ENCODE measurements at places on chromosomes 4 and X. TPM values are rescaled to one million over a fixed set of nuclear protein-coding genes. Genes with fewer than 3 reads are reported as not detected.

Gene TMPRSS11B
- not detected for total RNA-seq

DNA sequence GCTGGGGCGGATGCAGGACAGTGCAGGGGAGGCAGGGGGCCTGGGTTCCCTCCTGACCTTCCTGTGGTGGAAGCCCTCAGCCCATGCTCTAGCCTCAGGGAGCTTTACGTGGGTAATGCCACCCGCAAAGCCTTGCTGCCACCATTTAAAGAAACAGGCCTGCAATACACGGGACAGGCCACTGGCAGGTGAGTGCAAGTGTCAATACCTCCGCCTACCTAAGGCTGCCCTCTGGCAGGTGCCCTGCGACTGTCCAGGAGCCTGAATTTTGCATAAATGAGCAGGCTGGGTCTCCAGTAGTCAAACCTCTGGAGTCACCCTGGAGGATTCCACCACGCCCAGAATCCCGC lies 5.9 kb downstream of the CRMP1 start:
- peaks cover 61% of the 10 kb centered on the region for H3K27me3 ChIP-seq
- no peak overlapping the region for H3K4me3 ChIP-seq
- peaks cover 4% of the 10 kb centered on the region for H3K4me1 ChIP-seq
- DNase-seq, result no peak

Gene ADH4
- not detected for total RNA-seq

DNA sequence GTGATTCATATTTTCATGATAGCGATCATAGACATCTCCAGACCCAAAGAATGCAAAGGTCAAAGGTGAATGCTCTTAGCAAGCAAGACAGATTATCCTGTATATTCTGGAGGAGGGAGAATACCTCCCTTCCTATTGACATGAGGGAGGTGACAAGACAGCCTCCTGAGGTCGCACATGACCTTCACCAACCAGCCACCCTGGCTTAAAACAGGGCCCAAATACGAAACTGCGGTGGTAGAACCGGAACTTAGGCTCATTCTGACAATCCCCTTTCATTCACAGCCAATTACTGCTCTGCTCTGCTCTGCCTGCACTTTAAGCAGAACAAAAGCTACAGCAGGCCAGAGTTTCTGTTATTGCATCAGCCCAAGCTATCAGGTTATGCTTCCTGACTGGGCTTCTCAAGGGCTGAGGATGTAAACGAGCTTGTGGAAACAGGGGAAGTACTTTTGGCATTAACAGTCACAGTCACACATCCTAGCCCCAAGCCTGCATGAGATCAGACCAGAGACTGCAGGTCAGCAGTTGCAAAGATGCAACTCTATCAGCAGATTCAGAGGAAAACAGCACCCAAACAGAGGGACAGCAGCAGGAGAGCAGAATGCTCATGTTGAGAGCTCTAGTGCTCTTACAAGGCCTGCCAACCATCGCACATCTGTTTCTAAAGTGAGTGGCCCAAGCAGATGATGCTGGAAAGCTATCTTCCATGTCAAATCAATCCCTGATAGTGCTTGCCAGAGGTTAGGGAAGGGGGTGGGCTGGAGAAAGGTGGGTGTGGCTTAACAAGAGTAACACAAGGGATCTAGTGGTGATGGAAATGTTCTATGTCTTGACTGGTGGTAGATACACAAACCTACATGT lies 51.3 kb upstream of the MAP3K15 start:
- peaks cover 35% of the 10 kb centered on the region for H3K36me3 ChIP-seq
- peak overlapping the region; percentile 97 for H3K27ac ChIP-seq
- peaks cover 58% of the 10 kb centered on the region for H3K4me1 ChIP-seq
- DNase-seq, result peak; percentile 71

DNA sequence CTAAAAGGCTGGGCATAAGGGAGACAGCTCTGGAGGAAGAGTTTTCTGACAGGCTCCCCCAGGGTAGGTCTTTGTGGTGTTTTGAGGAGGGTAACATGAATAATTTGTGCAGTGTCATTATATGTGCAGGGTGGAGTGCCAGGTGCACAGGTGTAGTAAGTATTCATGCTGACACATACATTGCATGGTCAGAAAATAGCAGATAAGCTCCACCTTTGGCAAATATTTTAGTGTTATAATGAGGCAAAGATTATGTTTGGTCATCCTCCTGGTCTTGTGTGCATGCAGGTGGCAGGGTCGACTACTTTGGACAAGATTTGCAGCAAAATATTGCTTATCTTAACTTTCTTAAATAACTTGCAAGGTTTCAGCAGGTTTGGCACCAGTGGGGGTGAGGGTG lies 910.4 kb upstream of the PCDH10 start:
- H3K36me3 ChIP-seq, result no peaks in the 10 kb centered on the region
- H3K4me3 ChIP-seq, result no peak overlapping the region
- H3K27me3 ChIP-seq, result no peaks in the 10 kb centered on the region
- DNase-seq, result no peak
- no peaks in the 10 kb centered on the region for H3K4me1 ChIP-seq

DNA sequence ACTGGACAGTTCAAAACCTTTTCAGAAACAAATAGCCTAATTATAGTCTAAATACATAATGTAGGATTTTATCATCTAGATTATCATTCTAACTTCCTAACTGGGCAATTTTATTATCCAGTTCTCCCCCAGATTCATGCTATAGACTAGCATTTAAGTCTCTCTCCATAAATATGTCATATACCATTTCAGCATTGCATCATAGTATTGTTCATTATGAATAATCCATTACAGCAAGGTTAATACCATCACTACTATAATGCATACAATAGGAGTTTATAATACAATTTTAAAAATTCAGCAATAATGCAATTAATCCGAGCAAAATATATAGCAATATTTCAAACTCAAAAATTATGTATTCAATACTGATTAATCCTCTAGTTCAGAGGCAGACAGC lies 77.4 kb downstream of the PDGFC start:
- no peaks in the 10 kb centered on the region for H3K27me3 ChIP-seq
- H3K36me3 ChIP-seq, result no peaks in the 10 kb centered on the region
- DNase-seq, result no peak
- no peaks in the 10 kb centered on the region for H3K4me1 ChIP-seq
- no peak overlapping the region for H3K27ac ChIP-seq
- H3K4me3 ChIP-seq, result no peak overlapping the region

DNA sequence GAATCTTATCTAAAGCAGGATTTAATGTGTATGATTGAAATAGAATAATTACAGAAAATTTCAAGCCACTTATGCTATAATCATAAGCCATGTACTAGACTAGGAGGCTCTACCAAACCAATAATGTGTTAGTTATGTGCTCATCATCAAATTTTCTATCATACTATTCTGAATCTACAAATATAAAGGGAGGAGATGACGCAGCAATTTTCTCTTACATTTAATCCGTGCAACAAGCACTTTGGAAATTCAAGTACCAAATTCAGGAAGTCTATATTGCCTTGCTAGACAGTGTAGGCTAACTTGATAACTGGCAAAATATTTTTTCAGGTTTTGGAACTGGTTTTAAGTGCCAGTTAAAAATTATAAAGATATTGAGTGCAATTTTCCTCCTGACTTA lies 283.5 kb downstream of the C4orf33 start:
- no peaks in the 10 kb centered on the region for H3K4me1 ChIP-seq
- no peak overlapping the region for H3K4me3 ChIP-seq
- H3K27me3 ChIP-seq, result peaks cover 3% of the 10 kb centered on the region
- H3K27ac ChIP-seq, result no peak overlapping the region
- no peaks in the 10 kb centered on the region for H3K36me3 ChIP-seq

DNA sequence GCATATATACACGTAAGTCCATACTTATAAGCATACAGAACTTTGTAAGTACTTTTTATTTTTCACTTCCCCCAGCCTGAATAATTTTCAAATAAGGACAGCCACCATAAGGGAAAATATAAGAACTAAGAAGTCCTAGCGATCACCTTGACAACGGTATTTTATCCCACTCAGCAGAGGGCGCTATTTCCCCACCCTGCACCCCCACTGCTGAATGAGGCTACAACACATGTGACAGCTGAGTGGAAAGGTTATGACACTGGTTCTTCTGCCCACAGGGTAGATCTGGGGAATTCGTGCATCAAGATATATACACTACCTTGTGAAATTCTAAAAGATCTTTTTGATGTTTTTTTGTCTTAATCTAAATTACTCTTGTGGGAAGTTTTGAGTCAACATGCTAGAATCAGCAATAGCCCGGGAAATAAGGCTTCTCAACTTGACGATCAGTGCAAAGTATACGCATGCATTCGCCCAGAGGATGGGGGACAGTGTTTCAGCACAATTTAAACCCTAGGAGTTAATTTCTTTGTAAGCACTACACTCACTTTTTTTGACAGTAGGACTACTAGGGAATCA lies 151.5 kb downstream of the CORIN start:
- H3K4me1 ChIP-seq, result no peaks in the 10 kb centered on the region
- H3K27me3 ChIP-seq, result peaks cover 3% of the 10 kb centered on the region
- no peak overlapping the region for H3K4me3 ChIP-seq
- H3K36me3 ChIP-seq, result no peaks in the 10 kb centered on the region
- no peak overlapping the region for H3K27ac ChIP-seq

DNA sequence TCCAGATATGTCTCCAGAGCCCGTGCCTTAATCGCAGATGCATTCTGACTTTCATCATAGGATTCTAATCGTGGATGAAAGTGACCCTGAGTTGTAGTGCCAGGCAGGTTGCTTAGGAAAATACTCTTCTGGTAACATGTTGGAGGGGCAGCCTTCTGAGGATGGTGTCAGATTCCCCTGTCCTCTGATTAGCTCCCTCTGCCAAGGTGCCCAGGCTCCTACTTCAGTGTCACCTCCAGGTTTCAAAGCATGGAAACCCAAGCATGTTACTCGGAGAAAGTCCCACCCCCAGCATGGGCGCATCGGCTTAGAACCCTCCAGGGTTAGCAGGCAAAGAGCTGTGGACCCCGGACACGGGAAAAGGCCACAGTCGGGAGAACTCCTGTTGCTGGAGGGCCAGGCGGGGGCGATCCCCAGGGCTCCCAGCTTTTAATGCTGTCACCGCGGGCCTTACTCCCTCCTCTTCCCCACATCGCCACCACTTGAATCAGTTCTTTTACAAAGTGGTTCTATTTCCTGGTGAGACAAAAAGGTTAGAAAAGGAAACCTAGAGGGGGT lies 44.5 kb downstream of the TRIM2 start:
- H3K27ac ChIP-seq, result peak overlapping the region; percentile 69
- peak overlapping the region; percentile 80 for H3K4me3 ChIP-seq
- DNase-seq, result no peak
- H3K27me3 ChIP-seq, result no peaks in the 10 kb centered on the region
- no peaks in the 10 kb centered on the region for H3K36me3 ChIP-seq
- peaks cover 10% of the 10 kb centered on the region for H3K4me1 ChIP-seq

Gene WAS
- total RNA-seq, result 81.6 TPM

GRCh38 chrX:147069926-147070325 lies 255.4 kb upstream of the CXorf51A start:
- H3K4me1 ChIP-seq, result no peaks in the 10 kb centered on the region
- H3K36me3 ChIP-seq, result no peaks in the 10 kb centered on the region
- no peak overlapping the region for H3K4me3 ChIP-seq
- H3K27ac ChIP-seq, result no peak overlapping the region
- no peaks in the 10 kb centered on the region for H3K27me3 ChIP-seq

Gene AADAT
- total RNA-seq, result not detected

DNA sequence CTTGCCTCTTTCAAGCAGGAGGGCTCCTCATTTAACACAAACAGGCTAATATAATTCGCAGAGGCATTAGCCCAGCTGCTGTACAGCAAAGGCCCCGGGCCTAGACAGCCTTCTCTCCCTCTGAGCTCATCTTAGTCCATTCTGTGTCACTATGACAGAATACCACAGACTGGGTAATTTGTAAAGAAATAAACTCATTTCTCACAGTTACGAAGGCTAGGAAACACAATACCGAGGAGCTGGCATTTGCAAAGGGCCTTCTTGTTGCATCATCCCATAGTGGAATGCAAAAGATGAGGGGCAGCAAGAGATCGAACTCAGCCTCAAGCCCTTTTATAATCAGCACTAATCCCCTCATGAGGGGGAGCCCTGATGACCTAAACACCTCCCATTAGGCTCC lies 48.5 kb downstream of the TSPAN5 start:
- no peak overlapping the region for H3K4me3 ChIP-seq
- no peak overlapping the region for H3K27ac ChIP-seq
- no peaks in the 10 kb centered on the region for H3K27me3 ChIP-seq
- no peak for DNase-seq
- peaks cover 40% of the 10 kb centered on the region for H3K4me1 ChIP-seq

DNA sequence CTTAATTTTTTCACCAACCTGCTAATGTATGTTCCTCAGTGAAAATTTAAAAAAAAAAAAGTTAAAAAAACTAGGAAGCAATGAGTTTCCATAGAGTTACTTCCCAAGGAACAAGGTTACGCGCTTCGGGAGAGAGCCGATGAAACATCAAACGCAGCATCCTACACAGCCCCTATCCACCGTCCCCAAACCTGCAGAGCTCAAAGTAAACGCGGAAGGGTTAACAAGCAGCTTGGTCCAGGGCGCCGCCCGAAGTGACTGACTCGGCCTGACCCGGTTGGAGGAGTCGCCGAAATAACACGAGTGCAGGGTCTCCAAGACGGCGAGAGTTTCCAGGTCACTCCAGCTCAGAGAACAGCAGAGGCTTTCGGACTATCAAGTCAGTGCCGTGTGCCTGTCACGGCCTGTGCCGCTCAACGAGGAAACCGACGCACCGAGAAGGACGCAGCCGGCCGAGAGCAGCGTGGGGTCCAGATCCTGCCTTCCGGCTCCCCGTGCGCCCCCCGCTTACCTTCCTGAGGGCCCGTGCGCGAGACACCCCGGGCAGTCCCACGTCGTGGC lies 512 bp downstream of the NOP14 start:
- H3K4me1 ChIP-seq, result peaks cover 39% of the 10 kb centered on the region
- DNase-seq, result no peak
- H3K27me3 ChIP-seq, result no peaks in the 10 kb centered on the region
- H3K4me3 ChIP-seq, result peak overlapping the region; percentile 83
- H3K36me3 ChIP-seq, result peaks cover 28% of the 10 kb centered on the region
- peak overlapping the region; percentile 94 for H3K27ac ChIP-seq

GRCh38 chrX:133364196-133364595 lies 51.1 kb downstream of the GPC4 start:
- no peaks in the 10 kb centered on the region for H3K36me3 ChIP-seq
- DNase-seq, result no peak
- H3K4me1 ChIP-seq, result no peaks in the 10 kb centered on the region
- no peaks in the 10 kb centered on the region for H3K27me3 ChIP-seq

DNA sequence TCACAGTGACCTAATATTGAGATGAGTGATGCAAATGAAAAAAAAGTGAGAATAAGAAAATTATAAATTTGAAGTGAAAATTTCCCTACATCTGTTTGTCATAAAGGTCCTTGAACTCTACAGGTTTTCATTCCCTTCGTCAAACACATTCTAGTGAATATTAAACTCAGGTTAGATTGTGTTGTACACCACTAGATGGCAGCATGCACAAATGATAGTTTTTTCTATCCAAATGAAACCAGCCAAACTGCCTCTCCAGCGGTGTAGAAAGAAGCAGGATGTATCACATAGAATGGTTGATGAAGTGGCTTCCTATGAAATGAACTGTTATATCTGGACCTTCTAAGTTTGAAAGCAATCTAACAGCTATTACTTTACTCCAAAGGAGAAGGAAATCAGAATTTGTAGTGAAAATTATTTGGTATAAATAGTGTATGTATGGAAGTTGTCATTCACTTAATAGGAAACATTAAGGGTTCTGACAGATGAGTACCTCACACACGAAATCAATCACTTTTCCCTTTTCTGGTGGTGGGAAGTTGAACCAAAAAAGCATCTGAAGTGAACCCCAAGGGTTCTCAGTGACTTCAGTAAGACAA lies 382.7 kb downstream of the UNC5C start:
- H3K36me3 ChIP-seq, result no peaks in the 10 kb centered on the region
- no peaks in the 10 kb centered on the region for H3K27me3 ChIP-seq
- no peak overlapping the region for H3K4me3 ChIP-seq

Gene CCNB3
- total RNA-seq, result 0.51 TPM

Data from activated CD8-positive, alpha-beta T cell treated with anti-CD3 and anti-CD28 coated beads for 36 hours (primary cell).